Activated naive CD4-positive, alpha-beta T cell treated with anti-CD3 and anti-CD28 coated beads, Interleukin-2, amount 10 ng/mL, durations not matched to agents 7 days and 5 days (primary cell): ENCODE measurements at places on chromosomes 3 and 15.

DNA sequence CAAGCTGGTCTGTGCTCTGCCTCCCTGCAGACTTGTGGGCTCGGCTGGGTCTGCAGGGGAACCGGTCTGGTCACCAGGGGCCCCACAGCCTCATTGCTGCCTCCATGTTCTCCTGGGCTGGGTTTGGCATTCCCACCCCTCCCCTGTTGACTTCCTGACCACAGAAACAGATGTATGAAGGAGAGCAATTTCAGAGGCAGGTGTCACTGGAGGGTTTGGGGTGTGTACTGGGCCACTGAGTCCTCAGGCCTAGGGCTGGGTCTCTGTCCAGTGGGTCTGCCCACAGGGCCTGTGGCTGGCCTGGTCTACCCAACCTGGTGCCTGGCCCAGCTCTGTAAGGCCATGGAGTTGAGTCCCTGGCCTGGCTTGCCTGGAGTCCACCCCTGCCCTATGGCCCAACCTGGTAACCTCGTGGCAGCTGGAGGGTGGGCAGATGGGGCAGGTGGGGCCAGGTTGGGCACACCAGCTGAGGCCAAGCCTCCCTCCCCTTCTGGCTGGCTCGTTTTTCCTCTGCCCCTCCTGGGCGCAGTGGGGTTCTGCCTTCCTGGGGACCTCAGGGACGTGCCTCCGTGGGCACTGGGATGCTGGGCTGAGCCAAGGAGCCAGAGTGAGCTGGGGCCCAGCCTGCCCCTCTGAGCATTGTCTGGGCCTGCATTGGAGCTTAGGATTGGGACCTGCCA lies 20.8 kb downstream of the PLXNA1 start:
- no peak for DNase-seq

DNA sequence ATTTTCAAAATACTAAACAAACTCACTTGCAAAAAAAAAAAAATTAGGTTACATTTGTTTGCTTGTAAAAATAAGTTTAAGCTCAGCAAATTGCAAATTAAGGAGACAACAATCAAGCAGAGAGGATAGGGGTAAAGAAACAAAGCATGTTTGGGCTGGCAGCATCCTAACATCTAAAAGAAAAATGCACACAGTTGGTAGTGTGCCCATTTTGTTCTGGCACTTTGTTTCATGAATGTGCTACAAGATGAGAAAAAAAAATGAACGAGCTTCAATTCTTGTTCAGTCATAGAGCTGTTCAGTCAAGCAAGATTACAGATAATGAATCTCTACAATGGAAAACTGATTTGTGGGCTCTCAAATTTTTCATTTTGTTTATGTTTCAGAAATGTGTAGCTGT lies 17.7 kb upstream of the ZBBX start:
- no peak for DNase-seq

- DNase-seq: peak; percentile 75
Measured at GRCh38 chr15:40320931-40321371, 2.5 kb upstream of the INAFM2 start.

GRCh38 chr3:46312991-46313390 lies 40.9 kb upstream of the CCR2 start:
- no peak for DNase-seq

DNA sequence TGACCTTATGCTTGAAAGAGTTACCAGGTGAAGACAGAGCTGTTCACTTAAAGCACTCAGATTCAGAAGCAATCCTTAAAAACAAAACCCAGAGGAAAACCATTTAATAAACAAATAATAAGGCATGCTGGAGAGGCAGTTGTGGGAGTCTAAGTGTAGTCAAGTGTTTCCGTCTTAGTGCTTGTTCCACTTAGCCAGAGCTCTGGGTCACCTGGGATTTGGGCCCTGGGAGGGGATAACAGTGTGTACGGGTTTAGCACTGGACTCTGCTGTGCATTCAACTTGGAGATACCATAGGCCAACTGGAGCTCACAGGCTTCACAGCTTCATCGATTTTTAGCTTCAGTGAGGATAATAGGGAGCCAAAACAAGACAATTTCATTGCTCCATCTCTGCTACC lies 444.6 kb downstream of the CNTN4 start:
- no peak for DNase-seq
